Upper lobe of right lung (tissue), 1 donor: ENCODE measurements at places on chromosomes 16 and 17. TPM values are rescaled to one million over a fixed set of nuclear protein-coding genes. Genes with fewer than 3 reads are reported as not detected.
A peak's percentile ranks its signal among the peaks of the same experiment; 100 is the strongest.

DNA sequence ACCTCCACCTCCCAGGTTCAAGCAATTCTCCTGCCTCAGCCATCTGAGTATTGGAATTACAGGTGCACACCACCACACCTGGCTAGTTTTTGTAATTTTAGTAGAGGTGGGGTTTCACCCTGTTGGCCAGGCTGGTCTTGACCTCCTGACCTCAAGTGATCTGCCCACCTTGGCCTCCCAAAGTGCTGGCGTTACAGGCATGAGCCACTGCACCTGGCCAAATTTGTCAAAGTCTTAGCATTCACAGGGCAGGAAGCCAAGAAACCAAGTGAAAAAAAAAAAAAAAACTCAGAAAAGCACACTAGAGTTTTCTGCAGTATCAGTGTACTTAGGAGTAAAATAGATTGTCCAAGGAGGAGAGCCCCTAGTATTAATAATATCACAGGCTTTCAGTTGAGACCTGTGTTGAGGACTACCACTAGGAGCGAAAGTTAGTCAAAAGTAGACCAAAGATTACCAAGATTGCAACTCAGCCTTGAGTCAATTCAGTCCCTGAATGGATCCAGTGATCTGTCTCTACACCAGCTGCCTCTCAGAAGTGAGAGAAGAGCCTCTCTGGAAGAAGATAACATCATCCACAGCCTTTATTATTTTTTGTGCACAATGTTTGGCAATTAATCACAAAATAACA, 159.7 kb downstream of the CEP112 start:
- no peak overlapping the region for H3K27ac ChIP-seq
- no peaks in the 10 kb centered on the region for H3K27me3 ChIP-seq
- DNase-seq, result no peak
- H3K36me3 ChIP-seq, result no peaks in the 10 kb centered on the region

Gene GPR142
- not detected for total RNA-seq

GRCh38 chr16:13351601-13352217, 450.3 kb downstream of the SHISA9 start:
- H3K27me3 ChIP-seq, result no peaks in the 10 kb centered on the region
- no peak for DNase-seq
- H3K27ac ChIP-seq, result no peak overlapping the region

- peaks cover 35% of the 10 kb centered on the region for H3K27me3 ChIP-seq
- H3K36me3 ChIP-seq, result no peaks in the 10 kb centered on the region
- H3K27ac ChIP-seq, result peak within 1 kb of the TSS; percentile 60
- H3K4me1 ChIP-seq, result peaks cover 23% of the 10 kb centered on the region
- DNase-seq, result no peak
These were observed at the start of gene SLC6A4 for GRCh38 chr17:30235386-30236296. TSS of gene SLC6A4 (minus strand) at chr17:30235697. CDS start at chr17:30221958, 13,739 bp downstream.

Gene FNDC8
- total RNA-seq, result not detected

DNA sequence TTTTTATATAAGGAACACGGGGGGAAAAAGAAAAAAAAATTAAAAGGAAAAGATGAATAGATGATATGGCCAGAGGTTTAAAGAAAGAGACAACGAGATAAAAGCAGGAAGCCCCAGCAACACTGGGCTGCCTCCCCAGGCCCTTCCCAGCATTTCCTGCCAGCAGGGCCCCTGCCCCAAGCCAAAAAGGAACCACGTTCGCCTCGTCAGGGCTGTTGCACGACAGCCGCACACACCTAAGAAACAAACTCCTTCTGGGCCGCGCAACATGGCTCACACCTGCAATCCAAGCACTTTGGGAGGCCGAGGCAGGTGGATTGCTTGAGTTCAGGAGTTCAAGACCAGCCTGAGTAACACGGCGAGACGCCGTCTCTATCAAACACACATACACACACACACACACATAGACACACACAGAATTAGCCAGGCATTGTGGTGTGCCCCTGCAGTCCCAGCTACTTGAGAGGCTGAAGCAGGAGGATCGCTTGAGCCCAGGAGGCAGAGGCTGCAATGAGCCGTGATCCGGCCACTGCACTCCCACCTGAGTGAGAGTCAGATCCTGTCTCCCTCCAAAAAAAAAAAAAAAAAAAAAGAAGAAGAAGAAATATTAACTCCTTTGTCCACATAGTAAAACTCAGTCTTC, 83.0 kb downstream of the ANKRD11 start:
- no peak overlapping the region for H3K4me3 ChIP-seq
- H3K4me1 ChIP-seq, result peaks cover 67% of the 10 kb centered on the region
- no peaks in the 10 kb centered on the region for H3K36me3 ChIP-seq

- H3K27ac ChIP-seq, result no peak overlapping the region
- H3K36me3 ChIP-seq, result peaks cover 31% of the 10 kb centered on the region
- no peak overlapping the region for H3K4me3 ChIP-seq
- H3K27me3 ChIP-seq, result no peaks in the 10 kb centered on the region
- no peak for DNase-seq
These were observed 56.7 kb downstream of the YPEL2 start for GRCh38 chr17:59388069-59388556.

DNA sequence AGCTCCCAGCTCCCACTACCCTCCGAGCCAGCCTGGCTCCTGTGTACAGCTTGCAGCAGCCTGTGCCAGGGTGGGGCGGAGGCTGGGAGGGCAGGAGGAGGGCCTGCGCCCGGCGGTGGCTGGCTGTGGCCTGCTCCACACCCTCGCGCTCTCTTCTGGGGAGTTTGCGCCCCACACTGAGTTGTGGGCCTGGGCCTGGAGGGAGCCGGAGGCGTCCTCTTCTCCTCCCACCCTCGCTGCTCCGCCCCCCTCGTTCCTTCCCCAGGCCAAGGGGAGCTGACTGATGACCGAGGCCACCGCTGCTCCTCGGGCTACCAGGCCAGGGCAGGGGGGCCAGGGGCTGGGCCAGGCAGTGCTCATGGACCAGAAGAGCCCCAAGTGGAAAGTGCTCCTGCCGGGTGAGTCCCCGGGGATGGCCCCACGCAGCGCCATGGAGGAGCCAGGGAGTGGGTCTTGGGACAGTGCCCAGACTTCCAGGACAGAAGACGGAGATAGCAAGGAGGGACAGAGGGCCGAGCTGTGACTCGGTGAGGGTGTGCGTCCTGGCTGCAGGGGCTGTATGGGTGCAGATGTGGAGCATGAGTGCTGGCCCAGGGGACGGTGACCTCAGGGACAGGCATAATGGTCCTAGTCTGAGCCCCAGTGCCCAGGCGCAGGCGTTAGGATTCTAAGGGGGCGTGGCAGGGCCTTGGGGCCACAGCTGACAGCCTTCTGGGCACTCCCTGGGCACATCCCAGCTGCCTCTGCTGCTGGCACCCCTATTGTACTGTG, 242.1 kb upstream of the GSE1 start:
- no peaks in the 10 kb centered on the region for H3K27me3 ChIP-seq
- H3K27ac ChIP-seq, result peak overlapping the region; percentile 36
- no peaks in the 10 kb centered on the region for H3K36me3 ChIP-seq
- peak; percentile 85 for DNase-seq
- peaks cover 20% of the 10 kb centered on the region for H3K4me1 ChIP-seq
- peak overlapping the region; percentile 26 for H3K4me3 ChIP-seq

DNA sequence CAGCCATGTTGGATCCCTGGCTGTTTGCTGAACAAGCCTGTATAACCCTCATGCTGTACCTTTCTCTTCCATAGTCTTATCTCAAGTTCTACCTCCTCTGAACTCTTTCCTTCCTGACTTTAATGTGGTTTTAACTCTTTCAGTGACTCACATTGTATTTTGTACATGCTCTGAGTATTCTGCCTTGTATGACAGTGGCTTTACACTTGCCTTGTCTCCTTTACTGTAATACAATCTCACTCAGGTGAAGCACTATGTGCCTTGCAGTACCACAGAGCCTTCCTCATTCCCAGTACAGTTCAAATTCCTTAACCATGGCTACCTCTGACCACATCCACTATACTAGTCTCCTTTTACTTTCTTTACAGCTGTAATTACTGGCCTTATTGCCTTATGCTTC, 14.1 kb downstream of the PSMD11 start:
- H3K27me3 ChIP-seq, result no peaks in the 10 kb centered on the region
- H3K4me3 ChIP-seq, result no peak overlapping the region
- peaks cover 95% of the 10 kb centered on the region for H3K36me3 ChIP-seq
- H3K4me1 ChIP-seq, result no peaks in the 10 kb centered on the region

DNA sequence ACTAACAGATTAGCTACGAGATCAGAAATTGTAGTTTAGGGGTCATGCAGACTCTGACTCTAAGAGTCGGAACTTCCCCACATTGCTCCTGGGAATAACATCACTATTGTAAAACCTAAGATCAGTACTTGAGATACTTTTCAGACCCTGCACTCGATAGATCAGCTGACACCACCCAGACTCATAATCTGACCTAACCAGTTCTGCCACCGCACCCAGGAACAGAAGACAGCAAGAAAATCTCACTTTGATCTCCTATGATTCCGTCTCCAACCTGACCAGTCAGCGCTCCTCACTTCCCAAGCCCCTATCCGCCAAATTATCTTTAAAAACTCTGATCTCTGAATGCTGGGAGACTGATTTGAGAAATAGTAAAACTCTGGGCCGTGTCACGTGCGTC, 27.2 kb upstream of the ASGR2 start:
- peak overlapping the region; percentile 25 for H3K4me3 ChIP-seq
- no peaks in the 10 kb centered on the region for H3K4me1 ChIP-seq
- DNase-seq, result peak; percentile 51
- H3K27me3 ChIP-seq, result peaks cover 5% of the 10 kb centered on the region

DNA sequence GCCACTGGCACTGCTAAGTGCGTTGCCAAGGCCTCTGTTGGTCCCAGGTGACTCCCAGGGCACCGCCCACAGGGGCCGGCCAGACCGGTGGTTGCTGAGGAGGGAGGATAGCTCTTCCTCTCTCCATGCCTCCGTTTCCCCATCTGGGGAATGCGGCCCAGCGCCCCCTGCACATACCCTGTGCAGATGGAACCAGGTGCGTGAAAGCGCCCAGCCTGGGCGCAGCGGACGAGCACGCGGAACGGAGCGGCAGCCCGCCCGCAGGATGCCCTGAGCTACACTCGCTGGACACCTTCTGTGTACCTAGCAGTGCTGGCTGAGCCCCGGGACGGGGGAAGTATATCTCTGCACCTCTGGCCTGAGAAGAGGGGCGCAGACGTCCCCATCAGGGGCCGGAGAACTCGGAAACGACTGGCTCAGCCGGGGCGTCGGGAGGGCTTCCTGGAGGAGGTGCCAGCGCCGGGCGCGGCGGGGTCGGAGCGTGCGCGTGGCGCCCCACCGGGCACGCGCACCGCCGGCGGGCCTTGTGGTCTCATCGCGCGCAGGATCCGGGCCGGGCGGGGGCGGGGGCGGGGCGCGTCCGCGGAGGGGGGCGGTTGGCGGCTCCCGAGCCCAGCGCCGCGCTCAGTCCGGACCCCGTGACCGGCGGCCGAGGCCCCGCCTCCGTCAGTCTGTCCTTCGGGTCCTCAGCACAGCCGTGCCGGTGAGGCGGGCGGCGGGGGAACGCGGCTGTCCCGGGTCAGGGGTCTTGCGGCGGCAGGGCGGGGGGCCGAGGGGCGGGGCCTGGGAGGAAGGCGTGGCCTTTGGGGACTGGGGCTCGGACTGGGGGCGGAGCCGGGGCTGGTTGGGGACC, at the start of the genes CCDC78 and HAGHL:
CCDC78 (minus strand) TSS at position 6 of the 853 bp plus-strand sequence. CDS start 76 bp downstream, outside the sequence.
HAGHL (plus strand) TSS at position 669 of the 853 bp plus-strand sequence. CDS start 404 bp downstream, outside the sequence.
- H3K4me3 ChIP-seq, result peak within 1 kb of the TSS; percentile 58
- H3K27ac ChIP-seq, result peak within 1 kb of the TSS; percentile 47
- H3K27me3 ChIP-seq, result peaks cover 16% of the 10 kb centered on the region
- peaks cover under 1% of the 10 kb centered on the region for H3K36me3 ChIP-seq
- H3K4me1 ChIP-seq, result peaks cover 25% of the 10 kb centered on the region
- DNase-seq, result peak; percentile 82

Gene SERPINF2
- total RNA-seq, result 21.6 TPM
